ENCODE measurements at places on chromosomes 13 and 19.

DNA sequence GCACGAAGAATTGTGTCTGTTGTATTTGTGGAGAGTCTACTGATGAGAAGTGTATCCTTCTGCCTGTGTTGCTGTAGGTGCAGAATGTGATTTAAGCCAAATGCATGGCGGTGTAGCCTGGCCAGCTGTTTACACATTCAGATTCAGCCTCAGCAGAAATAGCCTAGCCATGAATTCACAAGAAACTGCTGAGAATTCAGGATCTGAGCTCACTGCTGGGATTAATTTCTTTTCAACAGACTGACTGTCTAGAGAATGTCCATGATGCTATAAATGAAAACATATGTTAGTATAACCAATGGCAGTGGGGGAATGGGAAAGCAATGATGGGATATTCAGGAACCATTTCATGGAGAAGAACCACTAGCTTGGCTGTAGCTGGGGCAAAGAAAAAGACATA lies 77.4 kb upstream of the RNF113B start:
- DNase-seq: no peak

- no peak for DNase-seq
These were observed 24.1 kb upstream of the FRY start for GRCh38 chr13:32007494-32007893.

GRCh38 chr19:36047835-36048234 lies 6.2 kb downstream of the THAP8 start:
- no peak for DNase-seq

DNA sequence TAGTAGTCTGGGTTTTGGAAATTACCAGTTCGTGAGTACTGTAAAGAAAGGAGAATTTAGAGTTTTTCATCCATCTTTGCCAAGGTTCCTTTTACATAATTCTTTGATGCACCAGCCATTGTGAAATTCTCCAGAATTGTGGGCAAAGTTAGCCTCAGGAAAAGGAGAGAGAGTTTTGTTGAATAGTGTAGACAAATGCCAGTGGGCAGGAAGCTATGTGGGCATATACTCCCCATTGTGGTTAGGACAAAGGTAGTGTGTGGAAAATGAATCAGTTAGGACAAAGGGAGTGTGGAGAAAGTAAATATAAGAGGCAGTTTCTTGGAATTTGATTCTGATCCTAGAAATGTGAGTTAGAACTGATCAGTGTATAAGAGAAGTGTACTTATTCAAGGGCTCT lies 67.9 kb downstream of the PCCA start:
- DNase-seq: no peak

- no peak for DNase-seq
These were observed 22.1 kb upstream of the GGACT start for GRCh38 chr13:100610391-100611347.

DNA sequence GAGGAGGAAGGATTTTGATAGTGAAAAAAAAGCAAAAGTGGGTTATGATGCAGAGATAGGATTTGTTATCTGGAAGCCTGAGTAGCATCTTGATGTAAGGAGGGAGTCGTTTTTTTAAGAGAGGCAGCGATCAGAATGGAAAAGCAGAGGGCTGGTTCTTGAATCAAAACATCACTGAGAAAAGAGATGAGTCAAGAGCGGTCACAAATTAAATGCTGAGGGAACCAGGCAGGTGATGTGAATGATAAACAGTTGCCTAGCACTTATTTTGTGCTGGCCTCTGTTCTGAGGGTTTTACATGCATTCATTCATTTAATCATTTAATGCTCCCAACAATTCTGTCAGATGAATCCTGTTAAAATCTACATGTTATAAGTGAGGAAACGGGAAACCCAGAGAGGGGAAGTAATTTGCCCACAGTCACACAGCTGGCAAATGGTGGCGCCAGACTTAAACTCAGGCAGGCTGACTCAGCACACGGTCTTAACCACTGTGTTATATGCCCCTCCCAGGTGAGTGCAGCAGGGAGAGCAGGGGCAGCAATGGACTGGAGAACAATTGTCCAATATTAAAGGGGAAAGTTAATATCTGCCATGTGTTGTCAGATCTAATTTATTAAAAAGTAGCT lies 21.4 kb downstream of the SIGLECL1 start:
- DNase-seq: no peak

DNA sequence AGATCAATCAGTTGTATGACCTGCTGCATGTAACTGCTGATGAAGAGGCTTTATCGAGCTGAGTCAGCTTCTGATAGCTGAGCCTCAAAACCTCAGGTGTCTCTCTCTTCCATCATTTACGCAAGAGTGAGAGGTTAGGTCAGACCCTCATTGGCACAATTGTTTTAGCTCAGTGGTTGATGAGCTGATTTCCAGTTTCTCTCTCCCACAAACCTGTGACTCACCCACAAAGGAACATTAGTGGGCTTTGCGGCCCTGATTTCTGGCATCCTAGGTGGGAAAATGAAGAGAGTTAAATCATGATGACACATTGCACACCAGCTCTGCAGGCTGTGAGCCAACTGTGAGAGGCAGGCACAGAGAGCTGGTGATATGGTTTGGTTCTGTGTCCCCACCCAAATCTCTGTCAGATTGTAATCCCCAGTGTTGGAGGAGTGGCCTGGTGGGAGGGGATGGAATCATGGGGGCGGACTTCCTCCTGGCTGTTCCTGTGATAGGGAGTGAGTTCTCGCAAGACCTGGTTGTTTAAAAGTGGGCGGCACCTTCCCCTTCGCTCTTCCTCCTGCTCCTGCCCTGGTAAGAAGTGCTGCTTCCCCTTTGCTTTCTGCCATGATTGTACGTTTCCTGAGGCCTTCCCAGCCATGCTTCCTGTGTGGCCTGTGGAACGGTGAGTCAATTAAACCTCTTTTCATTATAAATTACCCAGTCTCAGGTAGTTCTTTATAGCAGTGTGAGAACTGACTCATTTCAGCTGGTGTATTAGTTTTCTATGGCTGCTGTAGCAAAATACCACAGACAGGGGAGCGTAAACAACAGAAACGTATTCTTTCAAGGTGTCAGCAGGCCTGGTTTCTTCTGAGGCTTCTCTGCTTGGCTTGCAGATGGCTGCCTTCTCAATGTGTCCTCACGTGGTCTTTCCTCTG lies 33.5 kb upstream of the TMTC4 start:
- no peak for DNase-seq

DNA sequence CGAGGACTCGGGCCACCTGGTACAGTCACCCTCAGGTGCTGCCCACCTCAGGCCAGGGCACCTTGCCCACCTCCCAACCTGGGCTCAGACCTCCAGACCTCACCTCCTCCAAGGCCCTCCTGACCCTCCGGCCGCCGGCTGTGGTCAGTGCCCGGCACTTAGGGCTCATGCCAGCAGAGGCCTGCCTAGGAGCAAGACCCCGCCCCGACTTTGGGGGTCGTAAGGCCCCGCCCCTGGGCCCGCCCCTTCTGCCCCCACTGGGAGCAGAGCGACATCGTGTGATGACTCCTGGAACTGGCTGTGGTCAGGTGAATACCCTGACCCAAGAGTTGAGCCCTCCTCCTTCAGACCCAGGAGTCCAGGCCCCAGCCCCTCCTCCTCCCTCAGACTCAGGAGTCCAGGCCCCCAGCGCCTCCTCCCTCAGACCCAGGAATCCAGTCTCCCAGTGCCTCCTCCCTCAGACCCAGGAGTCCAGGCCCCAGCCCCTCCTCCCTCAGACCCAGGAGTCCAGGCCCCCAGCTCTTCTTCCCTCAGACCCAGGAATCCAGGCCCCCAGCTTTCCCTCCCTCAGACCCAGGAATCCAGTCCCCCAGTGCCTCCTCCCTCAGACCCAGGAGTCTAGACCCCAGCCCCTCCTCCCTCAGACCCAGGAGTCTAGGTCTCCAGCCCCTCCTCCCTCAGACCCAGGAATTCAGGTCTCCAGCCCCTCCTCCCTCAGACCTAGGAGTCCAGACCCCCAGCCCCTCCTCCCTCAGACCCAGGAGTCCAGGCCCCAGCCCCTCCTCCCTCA lies at the start of gene SBK2:
Gene SBK2, minus strand, starts transcription at position 183 of the 790 bp plus-strand sequence. CDS start 839 bp downstream, outside the sequence.
- DNase-seq: no peak

All from NCI-H1417 treated with DMSO at 0.1 percent for 48 hours (cell line).